ENCODE measurements at places on chromosomes 12 and 14.

DNA sequence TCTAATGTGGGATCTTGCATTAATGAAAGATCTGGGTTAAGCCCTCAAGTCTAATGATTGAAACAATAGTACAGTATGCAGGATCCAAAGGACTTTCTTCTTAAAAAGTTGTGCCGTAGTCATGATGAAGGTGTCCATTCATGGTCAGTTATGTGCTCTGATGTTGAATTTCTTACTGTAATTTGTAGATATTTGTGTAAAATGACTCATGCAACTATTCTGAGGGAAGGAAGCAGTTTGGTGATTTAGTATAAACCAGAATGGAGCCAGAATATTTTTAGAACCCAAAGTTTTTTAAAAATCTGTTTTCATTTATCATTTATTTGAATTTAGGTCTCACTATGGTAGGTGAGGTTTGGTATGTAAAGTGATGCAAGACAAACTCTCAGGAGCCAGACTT is 151.2 kb downstream of the AKAP6 start:
- peak; percentile 84 for DNase-seq

- DNase-seq = no peak
Measured at GRCh38 chr12:49882851-49883464, 20.7 kb downstream of the FAIM2 start.

GRCh38 chr14:65550779-65551643 is 138.5 kb downstream of the FUT8 start:
- no peak for DNase-seq

DNA sequence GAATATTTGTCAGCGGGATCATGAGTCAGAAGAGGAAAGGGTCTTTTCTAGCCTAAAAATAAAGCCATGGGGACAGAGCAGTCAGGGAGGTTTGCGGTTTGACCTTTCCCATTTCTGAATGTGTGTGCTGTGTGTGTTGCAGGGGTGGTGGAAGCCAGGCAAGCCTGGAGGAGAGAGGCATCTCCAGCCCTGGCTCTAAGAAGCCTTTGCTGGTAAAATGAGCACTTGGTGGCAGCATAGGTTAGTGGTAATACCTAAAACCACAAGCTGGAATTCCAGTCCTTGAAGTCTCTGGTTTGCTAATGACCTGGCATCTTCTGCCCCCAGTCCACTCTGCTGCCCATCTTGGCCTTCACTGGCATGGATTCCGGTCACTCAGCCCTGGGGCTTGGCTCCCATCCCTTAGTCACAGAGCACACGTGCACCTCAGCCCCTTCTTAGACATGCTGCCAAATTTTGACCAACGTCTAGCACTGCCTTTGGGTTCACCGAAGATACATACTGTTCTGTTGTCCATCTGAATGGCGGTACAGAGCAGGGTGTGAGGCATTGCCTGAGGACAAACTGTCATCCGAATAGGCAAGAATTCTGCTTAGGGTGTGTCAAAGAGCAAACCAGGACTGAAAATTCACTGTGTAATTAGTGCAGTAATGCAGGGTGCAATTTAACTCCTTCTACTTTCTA is 52.7 kb downstream of the KCNA5 start:
- DNase-seq = peak; percentile 84

- DNase-seq = no peak
Measured at GRCh38 chr14:74685921-74686678, 26.8 kb downstream of the AREL1 start.

GRCh38 chr12:27422697-27423096 is 23.8 kb upstream of the SMCO2 start:
- DNase-seq = no peak

- DNase-seq = peak; percentile 49
Measured at GRCh38 chr14:71621980-71622605, 310.1 kb upstream of the RGS6 start.

DNA sequence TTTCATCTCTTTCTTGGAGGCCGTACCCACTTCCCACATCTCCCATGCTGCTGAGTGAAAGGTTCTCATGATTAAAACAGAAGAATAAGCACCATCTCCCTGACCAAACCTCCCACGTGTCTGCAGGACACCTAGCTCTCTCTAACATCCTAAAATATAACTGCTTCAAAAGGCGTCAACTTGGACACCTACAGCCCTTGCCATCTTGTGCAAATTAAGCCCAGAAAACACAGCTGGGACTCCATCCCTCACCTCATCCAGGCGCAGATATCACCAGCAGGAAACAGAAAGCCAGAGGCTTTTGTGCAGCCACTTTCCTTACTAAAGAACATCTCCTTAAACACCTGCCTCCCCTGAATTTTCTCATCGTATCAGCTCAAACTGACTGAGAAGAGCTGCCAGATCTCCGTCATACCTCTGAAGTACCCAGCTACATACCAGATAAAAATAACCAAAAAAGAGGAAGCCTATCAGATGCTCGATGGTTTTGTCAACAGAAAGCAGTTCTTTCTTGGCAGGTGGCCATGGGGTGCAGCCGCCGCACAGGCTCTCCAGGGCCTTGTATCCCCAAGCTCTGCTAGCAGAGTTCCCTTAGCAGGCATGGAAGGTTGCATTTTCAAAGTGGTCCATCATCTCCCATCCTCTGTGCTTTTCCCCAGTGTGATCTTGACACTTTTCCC is 28.8 kb downstream of the MAP3K9 start:
- no peak for DNase-seq

- no peak for DNase-seq
Measured at GRCh38 chr12:85747941-85748495, 88.2 kb downstream of the RASSF9 start.

GRCh38 chr14:51334566-51334965 is 94.5 kb downstream of the TMX1 start:
- no peak for DNase-seq

DNA sequence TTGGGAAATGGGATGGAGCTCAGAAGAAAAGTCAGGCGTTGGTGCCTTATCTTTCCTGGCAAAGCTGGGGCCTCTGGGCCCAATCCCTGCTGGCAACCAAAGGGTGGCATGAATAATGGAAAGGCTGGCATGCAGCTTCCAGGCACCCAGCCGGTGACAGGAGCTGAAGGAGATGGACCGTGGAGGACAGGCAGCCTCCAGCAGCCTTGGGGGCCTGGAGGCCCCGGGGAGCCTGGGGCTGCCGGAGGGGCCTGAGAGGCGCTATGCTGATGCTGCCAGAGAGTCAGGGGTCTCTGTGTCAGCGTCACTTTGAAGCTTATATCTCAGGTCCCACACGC is 38.2 kb upstream of the EML1 start:
- no peak for DNase-seq

DNA sequence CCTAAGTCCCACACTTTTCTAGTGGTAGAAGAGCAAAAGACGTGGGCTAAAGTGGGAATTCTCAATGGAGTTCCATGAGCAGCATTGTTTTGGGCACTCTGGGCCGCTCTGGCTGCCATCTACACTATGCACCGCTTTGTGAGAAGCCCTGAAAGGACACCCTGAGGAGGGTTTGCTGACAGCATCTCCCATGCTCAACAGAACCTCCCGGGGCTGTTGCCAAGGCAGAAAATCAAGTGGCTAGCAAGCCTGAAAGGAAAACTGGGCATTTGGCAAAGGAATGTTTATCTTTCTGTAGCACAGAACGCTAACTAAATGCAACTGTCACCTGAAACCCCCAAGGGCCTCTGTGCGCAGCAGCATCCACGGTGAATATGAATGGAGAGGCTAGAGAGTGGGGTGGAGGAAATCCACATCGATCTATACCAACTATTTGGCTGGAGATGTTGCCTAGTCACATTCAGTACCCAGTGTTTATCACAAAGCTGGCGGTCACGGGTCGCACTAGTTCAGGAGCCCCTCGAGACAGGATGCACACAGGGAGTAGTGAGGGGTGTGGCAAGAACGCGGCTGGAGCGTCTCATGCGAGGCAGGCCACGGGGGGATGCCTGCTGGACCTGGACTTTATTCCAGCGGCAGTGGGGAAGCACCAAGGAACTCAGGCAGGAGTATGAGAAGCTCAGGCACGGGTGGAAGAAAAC is 14.2 kb downstream of the APPL2 start:
- DNase-seq = no peak

DNA sequence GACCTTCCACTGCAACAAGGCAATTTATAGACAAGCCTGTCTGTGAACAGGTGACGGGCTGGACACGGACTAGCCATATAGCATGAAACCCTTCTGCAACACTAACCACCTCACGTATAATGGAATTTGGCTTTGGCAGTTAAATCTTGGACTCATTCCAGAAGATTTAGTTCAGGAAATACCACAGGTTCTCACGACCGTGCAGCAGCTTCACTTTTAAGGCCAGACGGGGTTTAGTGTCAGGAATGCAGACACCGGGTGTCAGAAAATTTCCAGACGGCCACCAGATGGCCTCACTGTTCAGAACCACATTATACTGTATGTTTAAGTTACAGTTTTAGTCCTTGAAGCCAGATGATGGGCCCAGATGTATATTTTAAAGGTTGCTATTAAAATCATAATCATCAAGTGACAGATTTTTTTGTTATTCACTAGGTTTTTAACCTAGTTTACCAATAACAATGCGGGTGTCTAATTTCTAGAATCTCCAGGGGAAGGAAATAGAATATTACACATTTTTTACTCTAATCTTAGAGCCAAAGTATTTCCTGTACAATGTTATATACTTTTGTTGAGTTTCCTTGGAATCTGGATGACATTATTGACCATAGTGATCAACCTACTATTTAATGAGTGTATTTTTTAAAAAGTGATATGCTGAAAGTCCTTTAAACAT is 90.5 kb upstream of the TMPO start:
- peak; percentile 93 for DNase-seq

GRCh38 chr12:130650131-130650530 is 66.0 kb downstream of the RIMBP2 start:
- no peak for DNase-seq

- no peak for DNase-seq
Measured at GRCh38 chr14:101256266-101256665, 305.0 kb upstream of the DIO3 start.

GRCh38 chr12:31712877-31713276 is 15.9 kb downstream of the AMN1 start:
- no peak for DNase-seq

- DNase-seq = no peak
Measured at GRCh38 chr12:120784804-120785203, 59.2 kb downstream of the ACADS start.

DNA sequence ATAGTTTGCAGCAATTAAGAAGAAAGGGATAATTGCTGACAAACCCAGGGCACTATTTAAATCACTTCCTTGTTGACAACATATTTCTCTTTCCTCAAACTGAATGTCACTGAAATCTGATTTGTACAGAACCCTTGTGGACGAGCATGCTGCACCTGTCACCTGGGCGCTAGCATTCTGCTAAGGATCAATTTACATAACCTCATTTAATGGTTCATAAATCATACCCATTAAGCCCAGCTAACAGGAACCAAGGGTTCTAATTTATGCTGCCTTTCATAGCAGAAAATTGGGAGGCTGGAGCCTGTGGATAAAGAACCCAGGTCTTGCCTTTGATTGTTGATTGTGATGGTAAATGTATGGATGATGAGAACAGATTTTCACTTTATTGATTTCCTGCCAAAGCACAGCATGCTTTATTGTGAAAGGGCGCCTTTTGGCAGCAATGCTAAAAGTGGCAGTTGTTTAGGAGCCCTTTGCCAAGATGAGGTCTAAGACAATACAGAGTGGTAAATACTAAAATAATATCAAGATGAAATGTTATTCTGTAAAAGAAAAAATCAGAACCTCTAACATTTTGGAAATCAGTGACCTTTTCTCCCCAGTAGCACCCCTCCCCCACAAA is 95.4 kb downstream of the NKX2-1 start:
- no peak for DNase-seq

- DNase-seq = peak; percentile 91
Measured at GRCh38 chr14:53367644-53368026, 214.5 kb upstream of the DDHD1 start.

DNA sequence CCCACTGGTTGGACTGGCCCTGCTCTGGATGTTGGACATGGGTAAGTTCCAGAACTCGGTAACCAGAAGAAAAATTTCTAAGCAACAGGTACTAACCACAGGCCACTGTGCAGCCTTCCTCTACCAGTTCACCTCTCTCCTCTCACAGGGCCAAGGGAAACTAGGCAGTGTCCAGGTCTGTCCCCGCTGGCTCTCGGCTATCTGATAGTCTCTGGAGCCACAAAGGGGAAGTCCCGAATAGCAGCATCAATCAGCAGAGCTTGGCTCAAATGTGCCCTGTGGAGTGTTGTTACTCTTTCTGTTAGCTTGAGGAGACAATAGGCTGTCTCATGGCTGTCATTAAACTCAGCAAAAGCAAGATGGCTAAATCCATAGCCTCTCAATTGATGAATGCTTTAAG is 73.2 kb downstream of the TSPAN11 start:
- DNase-seq = no peak

- no peak for DNase-seq
Measured at GRCh38 chr12:58321414-58321813, 380.0 kb downstream of the ATP23 start.

DNA sequence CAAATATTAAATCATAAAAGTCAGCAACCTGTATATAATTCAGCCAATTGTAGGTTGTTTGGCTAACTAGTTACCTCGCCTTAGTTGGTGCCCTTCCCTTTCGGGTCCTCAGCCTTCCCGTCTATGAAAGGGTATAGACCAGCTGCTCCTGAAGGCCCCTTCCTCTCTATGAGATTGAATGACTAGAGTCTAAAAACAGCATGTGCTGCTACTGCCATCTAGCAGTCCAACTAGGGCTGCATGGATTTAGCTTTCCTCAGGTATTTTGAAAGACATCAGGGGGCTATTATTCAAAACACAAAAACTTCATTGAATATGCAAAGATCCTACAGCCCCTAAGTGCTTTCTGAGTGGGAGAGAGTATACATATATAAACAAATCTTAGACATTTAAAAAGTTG is 37.0 kb upstream of the TMEM263 start:
- DNase-seq = peak; percentile 15

DNA sequence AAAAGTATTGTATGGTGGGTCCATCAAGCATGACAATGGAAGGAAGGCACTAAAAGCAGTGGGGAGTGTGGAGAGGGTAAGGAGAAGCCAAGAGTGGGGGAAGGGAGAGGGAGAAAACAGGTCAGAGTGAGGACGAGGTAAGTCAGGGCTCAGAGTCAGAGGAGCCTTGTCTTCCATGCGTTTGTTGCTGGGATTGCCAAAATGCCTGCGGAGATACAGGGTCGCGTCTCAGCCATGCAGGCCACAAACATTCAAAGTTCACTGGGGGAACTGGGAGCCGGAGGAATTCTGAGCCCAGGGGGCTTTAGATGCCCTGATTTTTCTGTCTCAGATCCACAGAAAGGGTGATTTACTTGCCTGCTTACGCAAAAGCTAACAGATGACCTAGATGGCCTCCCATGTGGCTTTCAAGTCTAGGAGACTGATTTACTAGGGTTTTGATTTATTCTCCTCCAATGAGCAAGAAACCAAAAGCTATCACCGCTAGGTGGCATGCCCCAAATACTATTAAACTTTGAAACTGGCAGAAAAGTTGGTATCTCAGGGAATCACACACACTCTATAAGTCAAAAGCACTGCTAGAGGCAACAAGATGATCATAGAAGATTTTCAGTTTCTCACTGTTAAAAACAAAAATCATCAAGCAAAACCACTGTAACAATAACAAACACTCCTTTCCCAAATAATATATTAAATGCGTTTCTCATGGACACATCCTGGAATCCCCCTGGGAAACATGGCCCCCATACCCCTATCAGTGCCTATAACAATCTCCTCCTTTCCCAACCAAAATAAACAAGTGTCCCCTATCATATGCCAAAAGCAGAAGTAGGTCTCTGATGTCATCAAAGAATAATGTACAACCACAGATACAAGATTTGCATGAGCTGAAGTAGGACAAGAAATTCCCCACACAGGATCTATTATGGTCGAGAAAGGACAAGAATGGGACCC is 26.6 kb upstream of the MDM1 start:
- DNase-seq = peak; percentile 89
